WTC11 (cell line): ENCODE measurements at places on chromosomes 11 and 22.

- no peak for DNase-seq
Measured at GRCh38 chr11:27022659-27023251, 17.9 kb upstream of the BBOX1 start.

GRCh38 chr11:23124996-23125395 lies 264.7 kb upstream of the CCDC179 start:
- no peak for DNase-seq

DNA sequence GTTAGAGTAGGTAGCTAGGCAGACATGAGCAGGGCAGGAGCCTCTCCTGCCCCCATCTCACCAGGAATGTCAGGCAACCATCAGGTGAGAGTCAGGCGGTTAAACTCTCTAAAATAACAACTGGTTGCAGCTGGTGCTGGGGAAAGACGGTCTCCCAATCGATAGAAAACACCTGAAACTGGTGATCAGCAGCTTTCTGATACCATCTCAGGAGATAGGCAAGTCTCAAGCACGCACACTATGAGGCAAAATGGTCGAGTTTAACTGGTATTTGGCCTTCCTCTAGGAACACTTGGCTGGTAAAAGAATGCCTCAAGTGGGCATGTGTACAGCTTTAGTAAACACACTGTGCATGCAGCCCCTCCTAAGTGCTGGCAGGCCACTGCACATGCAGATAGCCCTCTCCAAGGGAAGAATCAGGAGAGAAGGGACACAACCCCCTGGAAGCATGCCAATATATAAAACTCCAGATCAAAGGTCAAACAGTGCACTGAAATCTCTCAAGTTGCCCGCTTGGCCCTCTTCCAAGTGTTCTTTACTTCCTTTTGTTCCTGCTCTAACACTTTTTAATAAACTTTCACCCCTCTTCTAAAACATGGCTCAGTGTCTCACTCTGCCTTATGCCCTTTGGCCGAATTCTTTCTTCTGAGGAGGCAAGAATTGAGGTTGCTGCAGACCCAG lies 88.7 kb downstream of the USP35 start:
- DNase-seq = no peak

GRCh38 chr11:4203603-4204360 lies 109.2 kb downstream of the RRM1 start:
- DNase-seq = no peak

DNA sequence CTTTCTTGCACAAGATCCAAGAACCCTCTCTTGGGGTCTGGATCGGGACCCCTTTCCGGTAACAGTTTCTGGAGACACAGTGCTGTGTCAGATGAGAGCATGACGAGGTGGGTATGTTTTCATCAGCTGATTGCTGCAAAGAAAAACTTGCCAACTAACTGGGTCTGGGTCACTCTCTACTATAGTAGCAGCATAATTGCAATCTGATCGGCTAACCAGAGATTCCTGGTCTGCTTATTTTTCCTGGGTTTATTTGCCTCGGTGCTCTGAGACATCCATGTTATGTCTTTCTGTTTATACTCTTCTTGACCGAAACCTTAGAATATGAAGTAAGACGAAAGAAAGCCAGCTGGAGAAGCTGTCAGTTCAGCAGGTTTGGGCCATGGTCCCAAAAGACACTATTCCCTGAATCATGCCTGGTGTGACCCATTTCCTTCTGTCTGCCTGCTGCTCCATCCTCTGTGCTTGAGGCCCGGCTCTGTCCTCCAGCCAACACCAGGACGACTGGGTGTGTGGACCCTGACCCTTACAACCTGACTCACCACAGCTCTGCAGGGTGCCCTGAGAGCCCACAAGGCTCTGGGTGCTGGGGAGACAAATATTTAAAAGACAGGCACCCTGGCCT lies 24.1 kb upstream of the CLMP start:
- DNase-seq = no peak

GRCh38 chr11:8691601-8692000 lies 9.0 kb downstream of the RPL27A start:
- DNase-seq = no peak

- no peak for DNase-seq
Measured at GRCh38 chr11:67416416-67417335, 1.2 kb downstream of the CARNS1 start.

DNA sequence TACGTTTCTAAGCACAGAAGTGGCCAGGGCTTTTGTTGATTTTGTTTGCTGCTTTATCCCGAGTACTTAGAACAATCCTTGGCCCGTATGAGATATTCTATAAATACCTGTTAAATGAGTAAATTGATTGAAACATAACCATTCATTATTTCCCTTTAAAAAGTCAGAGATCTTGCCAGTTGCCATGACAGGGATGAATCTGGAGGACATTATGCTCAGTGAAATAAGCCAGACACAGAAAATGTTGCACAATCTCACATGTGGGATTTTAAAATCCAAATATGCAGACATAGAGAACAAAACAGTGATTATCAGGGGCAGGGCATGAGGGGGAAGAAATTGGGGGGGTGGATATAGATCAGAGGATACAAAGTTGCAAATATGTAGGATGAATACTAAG lies 1240.1 kb downstream of the LRRC4C start:
- no peak for DNase-seq

GRCh38 chr11:57779276-57779675 lies 17.7 kb downstream of the CTNND1 start:
- DNase-seq = peak; percentile 31

DNA sequence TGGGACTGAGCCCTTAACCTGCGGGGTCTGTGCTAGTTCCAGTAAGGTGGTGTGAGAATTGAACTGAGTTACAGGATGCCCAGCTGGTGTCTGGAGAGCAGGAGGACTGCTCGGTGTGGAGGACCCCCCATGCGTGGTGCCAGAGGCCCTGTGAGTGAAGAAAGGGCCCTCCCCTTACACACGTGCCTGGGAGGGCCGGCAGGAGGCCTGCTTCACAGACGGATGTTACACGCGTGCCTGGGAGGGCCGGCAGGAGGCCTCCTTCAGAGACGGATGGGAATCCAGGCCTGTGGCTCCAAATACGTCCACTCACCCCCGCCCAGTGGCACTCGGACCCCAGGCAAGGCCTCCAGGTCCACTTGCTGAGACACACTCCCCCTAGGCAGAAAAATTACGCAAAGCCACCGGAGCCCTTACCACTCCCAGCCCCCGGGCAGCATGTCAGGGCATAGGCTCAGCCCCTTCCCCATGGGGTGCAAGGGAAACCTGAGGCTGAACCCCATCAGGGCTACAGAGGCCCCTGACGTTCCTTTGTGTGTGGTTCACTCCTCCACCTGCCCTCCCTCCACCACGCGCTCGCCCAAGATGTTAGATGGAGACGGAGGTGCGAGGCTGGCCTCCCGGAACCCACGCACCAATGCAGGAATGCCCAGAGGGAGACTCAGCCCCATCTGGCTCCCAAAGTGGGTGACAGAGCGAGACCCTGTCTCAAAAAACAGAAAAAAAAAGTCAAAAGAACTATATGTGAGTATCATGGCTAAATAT lies 227.8 kb downstream of the BRD1 start:
- no peak for DNase-seq

DNA sequence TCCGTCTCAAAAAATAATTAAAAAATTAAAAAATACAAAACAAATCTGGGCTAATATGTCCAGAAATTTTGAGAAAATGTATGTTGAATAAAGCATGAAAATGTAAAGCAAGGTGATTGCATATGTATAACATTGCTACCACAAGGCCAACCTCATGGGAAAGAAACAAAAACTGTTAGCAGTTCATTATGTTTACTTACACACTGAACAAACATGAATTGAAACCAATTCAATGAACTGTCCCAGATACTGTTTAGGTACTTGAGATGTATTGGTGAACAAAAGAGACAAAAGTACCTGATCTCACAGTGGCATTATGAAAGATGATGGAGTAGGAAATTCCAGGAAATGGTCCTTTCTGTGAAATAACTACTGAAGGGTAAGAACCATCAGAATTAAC lies 43.8 kb upstream of the IGLL5 start:
- no peak for DNase-seq

- DNase-seq = no peak
Measured at GRCh38 chr11:59804061-59804460, 6.5 kb downstream of the MRPL16 start.

- no peak for DNase-seq
Measured at GRCh38 chr11:11641581-11641980, 19.8 kb upstream of the GALNT18 start.

DNA sequence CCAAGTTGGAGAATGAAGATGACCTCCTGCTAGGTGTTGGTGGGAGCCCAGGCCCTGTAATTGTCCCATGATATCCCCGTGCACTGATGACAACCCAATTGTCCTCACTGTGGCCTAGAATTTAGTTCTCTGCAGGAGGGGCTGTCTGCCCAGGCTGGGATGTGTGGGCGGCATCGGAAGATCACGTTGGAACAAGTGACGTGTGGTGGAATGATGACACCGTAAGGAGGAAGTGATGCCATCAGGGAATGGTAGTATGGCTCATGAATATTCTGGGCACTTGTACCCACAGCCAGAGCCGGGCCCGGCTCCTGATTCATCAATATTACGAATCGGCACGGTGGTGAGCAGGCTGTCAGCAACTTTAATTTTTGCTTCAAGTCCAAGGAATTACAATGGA lies 111.6 kb downstream of the MIAT start:
- DNase-seq = no peak

- DNase-seq = no peak
Measured at GRCh38 chr22:35032571-35032970, 33.4 kb upstream of the ISX start.

DNA sequence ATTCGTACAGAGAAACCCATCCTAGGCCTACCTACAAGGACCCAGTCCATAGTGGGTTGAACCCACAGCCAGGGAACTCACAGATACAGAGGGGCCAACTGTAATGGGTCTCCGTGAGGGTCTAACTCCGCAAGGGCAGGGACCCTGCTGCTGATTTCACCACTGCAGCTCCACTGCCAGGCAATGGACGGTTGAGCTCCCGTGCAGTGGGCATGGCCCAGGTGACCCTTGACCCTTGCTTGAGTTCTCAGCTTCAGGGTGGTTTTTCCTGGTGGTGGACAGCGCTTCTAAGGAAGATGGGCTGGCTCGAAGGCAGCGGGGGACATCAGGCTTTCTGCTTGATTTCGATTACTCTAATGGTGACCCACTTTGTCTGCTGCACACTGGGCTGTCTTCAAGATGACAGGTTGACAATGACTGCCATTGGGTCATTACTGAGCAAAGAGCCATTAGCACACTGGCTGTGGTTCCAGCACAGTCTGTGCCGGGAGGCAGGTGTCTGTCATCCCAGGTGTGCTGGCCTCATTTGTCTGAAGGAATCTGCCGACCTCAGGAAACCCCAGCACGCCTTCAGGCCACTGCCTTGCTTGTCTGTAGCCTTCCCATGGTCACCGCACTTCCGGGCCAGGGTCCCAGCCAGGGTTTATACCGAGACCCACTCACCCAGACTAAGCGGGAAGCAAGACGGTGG lies 3.7 kb upstream of the GAL start:
- DNase-seq = no peak

DNA sequence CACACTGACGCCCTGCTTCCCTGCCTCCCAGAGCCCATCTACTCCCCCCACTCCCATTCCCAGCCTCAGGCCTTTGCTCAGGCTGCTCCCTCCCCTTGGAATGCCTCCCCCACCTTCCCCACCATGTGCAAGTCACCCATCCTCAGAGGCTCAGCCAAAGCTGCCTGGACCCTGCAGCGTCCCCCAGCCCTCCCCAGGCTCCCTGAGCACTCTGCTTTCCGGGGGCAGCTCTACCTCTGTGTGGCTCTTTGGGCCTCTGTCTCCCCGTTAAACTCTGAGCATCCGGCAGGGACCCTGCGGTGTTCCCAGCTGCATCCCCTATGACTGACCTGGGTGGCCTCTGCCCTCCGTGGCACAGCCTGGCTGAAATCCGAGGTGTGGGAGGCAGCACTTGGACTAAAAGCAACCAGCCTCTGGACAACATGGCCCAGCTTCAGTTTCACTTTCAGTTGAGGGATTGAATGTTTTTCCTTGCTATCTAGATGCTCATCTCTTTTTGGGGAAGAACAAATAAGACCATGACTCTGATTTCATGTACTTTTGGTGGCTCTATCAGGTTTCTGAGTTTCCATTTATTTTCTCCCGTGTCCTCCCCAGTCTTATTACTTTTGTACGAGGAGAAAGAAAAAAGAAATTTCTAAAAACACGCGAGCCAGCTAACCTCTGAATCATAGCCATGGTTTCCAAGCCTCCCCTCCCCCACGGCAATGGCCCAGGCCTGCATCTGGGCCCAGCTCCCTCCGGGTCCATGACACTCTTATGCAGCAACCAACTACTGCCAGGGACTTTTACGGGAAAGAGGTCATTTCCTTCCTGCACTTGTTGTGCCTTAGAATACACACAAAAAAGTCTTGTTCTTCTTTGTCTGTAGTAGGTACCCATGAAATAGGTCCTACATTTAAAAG lies 3.8 kb downstream of the APOL3 start:
- peak; percentile 43 for DNase-seq

- DNase-seq = peak; percentile 8
Measured at GRCh38 chr22:49369726-49370626, 457.7 kb downstream of the BRD1 start.

DNA sequence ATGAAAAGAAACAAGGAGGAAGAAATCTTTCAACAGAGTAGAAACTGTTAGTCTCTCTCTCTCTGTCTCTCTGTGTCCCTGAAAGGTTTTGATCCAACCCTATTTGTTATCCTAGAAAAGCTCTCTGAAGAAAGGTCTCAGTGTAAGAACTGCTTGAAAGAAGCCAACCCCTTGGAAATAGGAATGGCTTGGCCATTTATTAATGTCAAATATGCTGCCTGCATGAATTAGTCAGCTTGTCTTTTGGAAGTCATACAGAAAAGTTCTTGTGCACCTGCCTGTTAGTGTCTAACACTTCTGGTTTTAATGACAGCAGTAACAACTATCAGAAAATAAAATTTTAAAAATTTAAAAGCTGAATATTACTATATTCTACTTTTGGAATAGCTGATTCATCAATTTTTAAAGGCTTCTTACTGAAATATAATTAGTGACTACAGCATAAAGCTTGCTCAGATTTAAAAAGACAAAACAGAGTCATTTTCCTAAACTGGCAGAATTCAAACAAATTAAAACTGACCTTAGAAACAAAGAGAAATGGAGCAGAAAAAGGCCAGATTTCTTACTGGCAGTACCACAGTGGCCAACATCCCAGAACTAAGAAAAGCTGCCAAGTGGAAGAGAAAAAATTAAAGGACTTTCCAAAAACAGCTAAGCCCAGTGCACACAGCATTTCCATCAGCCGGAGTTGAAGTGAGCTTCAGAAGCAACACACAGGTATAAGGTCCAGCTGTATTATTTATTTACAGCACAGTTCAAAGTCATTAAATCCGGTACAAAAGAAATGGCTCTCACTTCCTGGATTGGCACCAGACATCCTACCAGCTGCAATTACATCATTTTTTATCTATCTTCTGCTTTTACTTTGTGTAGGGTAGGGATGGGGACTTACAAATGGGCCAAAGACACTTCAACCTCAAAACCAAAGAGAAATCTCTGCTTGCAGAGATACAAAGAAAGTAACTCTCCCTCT lies 76.3 kb downstream of the PRCP start:
- DNase-seq = no peak
